ENCODE measurements at places on chromosomes 3 and 15.

DNA sequence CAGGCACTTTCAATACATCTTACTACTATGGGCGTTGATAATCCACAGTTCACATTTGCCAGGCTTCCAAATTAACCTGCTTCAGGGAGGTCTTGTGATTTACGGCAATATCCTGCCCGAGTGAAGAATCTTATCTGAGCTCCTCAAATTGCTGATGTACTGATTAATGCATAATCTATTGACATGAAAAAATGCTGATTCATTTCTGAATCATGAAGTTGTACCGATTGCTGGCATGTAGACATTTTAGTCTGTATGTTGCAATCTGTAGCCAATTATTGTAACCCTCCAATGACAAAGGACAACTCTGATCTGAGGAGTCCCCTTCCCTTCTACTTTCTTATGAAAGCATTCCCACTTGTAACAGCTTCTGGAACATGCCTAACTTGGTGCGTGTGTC, 97.2 kb downstream of the SEC22A start:
- DNase-seq: no peak

- DNase-seq: no peak
Measured at GRCh38 chr3:111923095-111923771, 55.6 kb upstream of the ABHD10 start.

- DNase-seq: no peak
Measured at GRCh38 chr15:54456413-54456812, 478.2 kb downstream of the UNC13C start.

DNA sequence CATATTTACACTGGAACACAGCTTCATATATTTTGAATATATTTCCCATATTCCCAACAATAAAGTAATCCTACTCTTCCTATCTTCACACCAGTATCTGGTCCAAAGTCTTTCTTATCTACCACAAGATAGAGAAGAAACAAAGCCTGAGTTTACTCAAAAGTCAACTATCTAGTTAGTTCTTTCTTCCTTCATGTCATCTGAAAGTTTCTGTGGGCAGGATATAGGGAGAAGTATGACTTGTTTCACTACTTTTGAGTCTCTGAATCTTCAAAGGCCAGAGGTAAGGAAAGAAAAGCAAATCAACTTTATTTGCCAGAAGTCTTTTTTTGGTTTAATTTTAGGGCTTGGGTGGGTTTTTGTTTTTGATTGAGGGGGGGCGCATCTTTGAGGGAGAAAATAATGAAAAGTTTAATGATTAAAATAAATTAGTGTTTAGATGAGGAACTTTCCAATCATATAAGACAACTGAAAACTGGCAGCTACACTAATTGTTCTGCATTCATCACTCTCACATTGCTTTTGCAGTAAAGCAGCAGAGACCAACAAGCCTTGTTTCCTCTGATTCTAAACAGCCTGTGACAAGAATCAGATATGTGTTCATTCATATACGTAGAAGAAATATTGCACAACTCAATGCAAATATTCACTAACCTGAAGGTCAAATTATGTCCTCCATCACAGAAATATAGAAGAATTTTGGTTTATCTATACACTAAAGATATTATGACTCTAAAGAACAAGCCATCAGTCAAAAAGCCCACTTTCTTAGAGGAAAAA, 421.4 kb downstream of the SHQ1 start:
- DNase-seq: no peak

DNA sequence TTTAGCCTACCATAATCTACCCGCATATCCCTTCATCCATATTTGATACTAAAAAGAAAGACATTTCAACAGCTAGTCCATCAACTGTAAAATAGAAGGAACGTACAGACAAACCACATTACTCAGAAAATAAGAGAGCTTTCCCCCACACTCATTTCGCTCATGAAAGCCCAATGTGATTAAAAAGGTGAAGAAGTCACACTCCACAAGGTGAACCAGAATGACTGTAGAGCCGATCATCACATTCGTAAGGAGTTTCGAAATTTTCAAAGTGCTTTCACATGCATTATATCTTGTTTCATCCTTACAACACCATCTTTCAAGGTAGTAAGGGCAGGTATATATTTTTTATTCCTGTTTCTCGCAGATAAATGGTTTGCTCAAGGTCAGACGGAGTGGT, 225.3 kb downstream of the FOXP1 start:
- DNase-seq: no peak

DNA sequence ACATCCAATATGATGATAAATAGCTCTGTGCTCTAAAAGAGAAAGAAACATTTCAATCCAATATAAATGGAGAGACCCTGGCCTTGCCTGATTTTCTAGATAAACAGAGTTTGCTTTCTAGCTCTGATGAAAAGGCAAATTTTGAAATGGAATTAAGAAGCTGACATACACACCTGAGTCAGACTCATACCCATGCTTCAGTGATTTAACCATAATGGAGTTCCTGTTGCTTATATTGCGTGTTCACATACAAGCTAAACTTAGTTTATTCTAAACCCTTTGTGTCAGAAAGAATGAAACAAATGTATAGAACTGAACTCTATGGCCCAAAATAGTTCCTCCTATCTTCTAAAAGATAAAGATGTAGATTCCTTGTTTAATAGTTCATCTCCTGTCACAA, 760.8 kb upstream of the ARPP21 start:
- DNase-seq: no peak

GRCh38 chr15:67808821-67809220, 16.5 kb upstream of the SKOR1 start:
- DNase-seq: no peak

Measured in nucleus accumbens (tissue), 56 donors.